Right atrium auricular region (tissue), 2 donors: ENCODE measurements at places on chromosomes 16 and 17. TPM values are rescaled to one million over a fixed set of nuclear protein-coding genes. Genes with fewer than 3 reads are reported as not detected.
A peak's percentile ranks its signal among the peaks of the same experiment; 100 is the strongest.

- no peak overlapping the region for H3K4me3 ChIP-seq
- H3K27ac ChIP-seq = no peak overlapping the region
- H3K36me3 ChIP-seq = no peaks in the 10 kb centered on the region
- H3K27me3 ChIP-seq = no peaks in the 10 kb centered on the region
Observed at GRCh38 chr16:81185416-81185815, 53.1 kb upstream of the BCO1 start.

DNA sequence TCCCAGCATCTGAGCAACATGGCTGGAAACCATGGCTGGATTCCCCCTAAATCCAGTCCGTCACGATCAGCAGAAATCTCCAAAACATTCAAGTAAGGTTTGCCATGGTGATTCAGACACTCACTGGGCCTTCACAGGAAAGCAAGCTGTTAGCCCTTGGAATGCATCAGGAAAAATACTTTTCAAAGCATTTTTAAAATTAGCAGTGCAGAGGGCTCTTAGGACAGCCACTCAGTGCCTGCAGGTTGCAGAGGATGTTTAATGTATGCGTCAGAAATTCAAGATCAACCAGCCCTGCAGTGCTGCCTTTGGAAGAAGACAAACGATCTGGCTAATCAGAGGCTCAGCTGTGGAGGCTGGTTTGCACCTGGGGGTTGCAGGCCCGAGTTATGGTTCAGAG lies 50.3 kb downstream of the FOXL1 start:
- H3K27me3 ChIP-seq = no peaks in the 10 kb centered on the region
- DNase-seq = no peak
- H3K36me3 ChIP-seq = no peaks in the 10 kb centered on the region
- H3K27ac ChIP-seq = no peak overlapping the region
- no peaks in the 10 kb centered on the region for H3K4me1 ChIP-seq

CCR7 gene
- total RNA-seq = not detected

GRCh38 chr17:48596735-48597527 lies 3.4 kb upstream of the HOXB5 start:
- peak overlapping the region; percentile 47 for H3K4me3 ChIP-seq
- H3K27ac ChIP-seq = peak overlapping the region; percentile 18
- no peaks in the 10 kb centered on the region for H3K36me3 ChIP-seq
- DNase-seq = no peak
- no peaks in the 10 kb centered on the region for H3K4me1 ChIP-seq

DNA sequence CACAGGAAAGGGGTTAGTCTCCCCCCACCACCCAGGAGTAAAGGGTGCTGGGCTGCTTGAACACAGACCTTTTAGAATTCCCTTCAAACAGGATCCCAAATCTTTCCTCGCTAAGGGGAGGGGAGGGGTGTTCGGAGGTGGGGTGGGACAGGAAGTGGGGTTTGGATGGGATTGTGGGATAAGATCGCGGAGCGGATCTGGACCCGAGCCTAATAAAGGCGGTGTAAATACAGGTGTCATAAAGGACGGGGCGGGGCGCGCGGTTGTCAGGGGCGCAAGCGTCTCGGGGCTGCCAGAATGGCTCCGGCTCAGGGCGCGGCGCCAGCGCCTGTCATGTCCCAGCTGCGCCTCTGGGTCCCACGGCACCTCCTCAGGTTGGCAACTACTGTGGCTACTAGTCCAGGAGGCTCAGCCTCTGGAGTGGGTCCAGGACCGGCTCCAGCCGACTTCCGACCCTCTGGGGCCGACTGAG lies 59.8 kb upstream of the FBXO47 start:
- H3K27me3 ChIP-seq = no peaks in the 10 kb centered on the region
- peak overlapping the region; percentile 39 for H3K27ac ChIP-seq
- peaks cover 13% of the 10 kb centered on the region for H3K4me1 ChIP-seq
- DNase-seq = peak; percentile 73
- no peaks in the 10 kb centered on the region for H3K36me3 ChIP-seq

- H3K4me3 ChIP-seq = no peak overlapping the region
- peaks cover 58% of the 10 kb centered on the region for H3K4me1 ChIP-seq
- no peak overlapping the region for H3K27ac ChIP-seq
Observed at GRCh38 chr17:75478508-75478907, 22.1 kb downstream of the TMEM94 start.

DNA sequence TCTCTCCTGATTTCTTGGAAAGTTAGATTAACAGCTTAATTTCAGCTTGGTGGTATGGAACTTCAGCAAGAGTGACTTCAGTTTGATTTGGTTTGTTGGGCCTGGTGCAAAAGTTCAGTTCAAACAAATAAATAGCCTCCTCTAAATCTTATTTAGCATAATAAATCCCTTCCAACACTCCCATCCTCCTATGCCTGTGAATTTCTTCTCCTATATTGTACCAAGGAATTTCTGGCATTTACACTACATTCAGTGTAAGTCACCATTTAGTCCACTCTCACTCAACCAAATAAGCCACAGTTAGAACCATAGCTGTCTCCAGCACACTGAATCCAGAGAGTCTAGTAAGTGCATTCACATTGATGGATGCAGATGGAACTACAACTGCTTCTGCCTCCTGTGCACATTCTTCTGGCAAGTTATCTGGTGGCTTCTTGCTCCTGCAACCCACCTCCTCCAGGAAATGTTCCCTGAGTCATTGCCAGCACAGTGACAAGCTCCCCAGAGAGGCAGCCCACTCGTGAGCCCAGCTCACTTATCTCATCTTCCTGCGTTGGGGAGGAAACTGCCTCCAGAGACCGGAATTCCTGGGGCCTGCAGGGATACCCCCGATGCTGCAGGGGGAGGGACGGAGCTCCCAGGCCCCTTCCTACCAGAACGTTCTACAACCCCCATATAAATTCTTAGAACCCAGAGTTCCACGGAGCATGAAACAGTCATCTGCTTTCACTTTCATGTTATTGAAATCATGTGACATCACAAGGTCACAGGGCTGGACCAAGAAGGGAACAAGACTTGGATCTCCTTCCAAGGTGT lies 318.3 kb downstream of the PHKB start:
- DNase-seq = no peak
- no peak overlapping the region for H3K27ac ChIP-seq
- no peaks in the 10 kb centered on the region for H3K36me3 ChIP-seq

DNA sequence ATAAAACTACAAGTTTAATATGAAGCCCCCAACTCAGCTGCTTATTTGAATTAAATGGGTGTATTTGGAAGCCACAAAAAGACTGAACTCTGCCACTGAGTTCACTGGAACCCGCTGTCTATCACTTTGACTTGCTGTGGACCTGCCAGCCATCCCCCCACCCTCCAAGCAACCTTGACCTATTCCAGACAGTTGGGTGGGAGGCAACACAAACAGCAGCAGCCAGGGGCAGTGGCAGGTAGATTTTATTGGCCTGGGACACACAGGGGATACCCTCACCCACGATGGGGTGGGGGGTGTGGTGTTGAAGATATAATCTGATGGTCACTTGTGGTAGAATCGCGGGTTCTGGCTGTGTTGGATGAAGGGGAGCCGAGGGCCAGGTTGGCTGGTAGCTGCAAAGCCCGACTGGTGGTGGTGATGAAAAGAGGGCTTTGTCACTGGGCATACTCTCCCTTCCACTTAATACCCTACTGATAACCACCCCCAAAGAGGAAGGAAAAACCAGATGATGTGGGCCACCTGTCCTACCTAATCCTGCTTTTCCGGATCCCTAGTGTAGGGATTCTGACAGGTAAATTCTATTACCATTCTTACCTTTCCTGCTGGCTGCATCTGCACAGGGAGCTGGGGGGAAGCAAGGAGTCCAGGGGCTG lies 2.6 kb downstream of the GPS2 start:
- H3K4me1 ChIP-seq = peaks cover 49% of the 10 kb centered on the region
- no peaks in the 10 kb centered on the region for H3K27me3 ChIP-seq
- peaks cover 54% of the 10 kb centered on the region for H3K36me3 ChIP-seq
- no peak overlapping the region for H3K4me3 ChIP-seq
- DNase-seq = no peak

STX1B gene
- 2.1 TPM for total RNA-seq

GRCh38 chr16:25108054-25108453 lies 3.5 kb upstream of the LCMT1 start:
- H3K4me3 ChIP-seq = no peak overlapping the region
- H3K4me1 ChIP-seq = peaks cover 40% of the 10 kb centered on the region
- DNase-seq = no peak
- peak overlapping the region; percentile 90 for H3K27ac ChIP-seq
- no peaks in the 10 kb centered on the region for H3K27me3 ChIP-seq
- H3K36me3 ChIP-seq = no peaks in the 10 kb centered on the region

DNA sequence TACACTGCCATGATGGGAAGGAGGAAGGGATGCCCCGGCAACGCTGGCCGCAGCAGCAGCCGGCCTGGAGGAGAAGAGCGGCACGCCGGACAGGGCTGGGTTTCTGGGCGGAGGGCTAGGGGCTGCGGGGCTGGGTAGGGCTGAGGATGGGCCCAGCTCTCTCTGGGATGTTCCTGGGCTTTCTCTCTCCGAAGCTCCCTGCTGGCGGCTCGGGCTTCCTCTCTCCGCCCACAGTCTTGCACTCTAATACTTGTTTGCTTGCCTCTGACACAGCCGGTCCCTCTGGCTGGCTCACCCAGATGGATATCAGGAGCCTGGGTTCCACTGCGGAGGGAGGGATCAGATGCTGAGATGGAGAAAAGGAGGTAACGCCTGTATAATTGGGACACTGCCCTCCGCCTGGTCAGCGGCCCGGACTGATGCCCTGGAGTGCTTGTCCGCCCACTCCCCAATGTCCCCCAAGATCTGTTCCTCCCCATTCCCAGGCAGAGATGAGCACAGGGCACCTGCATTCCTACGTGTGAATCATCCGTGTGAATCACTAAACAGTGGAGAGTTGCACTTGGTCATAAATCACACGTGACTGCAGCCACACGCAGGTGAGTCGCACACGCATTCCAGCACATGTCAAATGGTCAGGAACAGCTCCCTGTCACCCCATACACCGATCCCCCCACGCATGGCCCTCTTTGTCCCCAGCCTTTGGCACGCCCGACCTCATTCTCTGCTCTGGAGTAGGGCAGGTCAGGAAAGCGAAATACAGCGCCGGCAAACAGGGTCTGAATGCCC lies at the start of gene ALOXE3:
ALOXE3 (minus strand) TSS at position 535 of the 789 bp plus-strand sequence; CDS start at position 11, 524 bp downstream.
- H3K4me1 ChIP-seq = no peaks in the 10 kb centered on the region
- H3K4me3 ChIP-seq = peak within 1 kb of the TSS; percentile 42
- H3K36me3 ChIP-seq = no peaks in the 10 kb centered on the region
- H3K27me3 ChIP-seq = no peaks in the 10 kb centered on the region
- H3K27ac ChIP-seq = peak within 1 kb of the TSS; percentile 88

DNA sequence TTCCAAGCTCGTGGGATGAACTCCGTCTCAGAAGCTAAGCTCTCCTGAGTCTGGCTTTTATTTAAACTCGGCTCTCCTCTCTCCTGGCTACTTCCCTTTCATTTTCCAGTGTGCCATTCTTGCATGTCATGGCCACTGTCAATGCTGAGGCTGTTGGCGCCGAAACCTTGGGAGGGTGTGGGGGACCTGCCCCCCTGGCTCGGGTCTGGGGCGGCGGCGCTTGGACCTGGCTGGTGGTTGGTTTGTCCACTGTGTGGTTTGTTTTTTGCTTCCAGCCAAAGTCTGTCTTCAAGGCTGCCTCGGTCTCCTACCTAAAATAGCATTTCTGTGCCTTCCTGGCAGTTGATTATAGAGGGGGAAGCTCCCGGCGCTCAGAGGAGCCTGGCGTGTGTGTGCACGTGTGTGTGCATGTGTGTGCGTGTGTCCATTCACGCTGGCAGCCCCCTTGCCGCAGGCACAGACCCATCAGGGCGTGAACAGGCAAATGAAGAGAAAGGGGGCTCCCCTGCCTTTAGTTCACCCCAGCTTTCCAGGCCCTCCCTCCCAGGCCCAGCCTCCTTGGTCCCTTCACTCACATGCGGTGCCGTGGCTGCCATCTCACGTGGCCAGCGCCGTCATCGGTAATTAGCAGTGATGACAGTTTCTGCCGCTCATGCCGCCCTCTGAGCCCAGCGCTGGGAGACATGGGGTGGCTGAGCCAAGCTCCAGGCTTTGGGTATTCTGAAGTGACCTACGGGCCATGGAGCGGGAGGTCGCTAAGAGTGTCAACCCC lies 179.9 kb downstream of the SEC14L1 start:
- no peaks in the 10 kb centered on the region for H3K36me3 ChIP-seq
- peak overlapping the region; percentile 87 for H3K27ac ChIP-seq
- no peak for DNase-seq
- peak overlapping the region; percentile 41 for H3K4me3 ChIP-seq

C1QTNF8 gene
- not detected for total RNA-seq

CPHXL2 gene
- not detected for total RNA-seq

NPTX1 gene
- not detected for total RNA-seq

ABCA3 gene
- 7.5 TPM for total RNA-seq

KRT40 gene
- not detected for total RNA-seq

KCNH6 gene
- total RNA-seq = not detected

CA7 gene
- not detected for total RNA-seq

LRRC37A gene
- 0.33 TPM for total RNA-seq

- no peak for DNase-seq
- H3K36me3 ChIP-seq = no peaks in the 10 kb centered on the region
- no peak overlapping the region for H3K4me3 ChIP-seq
- H3K4me1 ChIP-seq = peaks cover 68% of the 10 kb centered on the region
- H3K27ac ChIP-seq = peak overlapping the region; percentile 91
- H3K27me3 ChIP-seq = no peaks in the 10 kb centered on the region
Observed at GRCh38 chr16:56295059-56295665, 103.9 kb downstream of the GNAO1 start.

DNA sequence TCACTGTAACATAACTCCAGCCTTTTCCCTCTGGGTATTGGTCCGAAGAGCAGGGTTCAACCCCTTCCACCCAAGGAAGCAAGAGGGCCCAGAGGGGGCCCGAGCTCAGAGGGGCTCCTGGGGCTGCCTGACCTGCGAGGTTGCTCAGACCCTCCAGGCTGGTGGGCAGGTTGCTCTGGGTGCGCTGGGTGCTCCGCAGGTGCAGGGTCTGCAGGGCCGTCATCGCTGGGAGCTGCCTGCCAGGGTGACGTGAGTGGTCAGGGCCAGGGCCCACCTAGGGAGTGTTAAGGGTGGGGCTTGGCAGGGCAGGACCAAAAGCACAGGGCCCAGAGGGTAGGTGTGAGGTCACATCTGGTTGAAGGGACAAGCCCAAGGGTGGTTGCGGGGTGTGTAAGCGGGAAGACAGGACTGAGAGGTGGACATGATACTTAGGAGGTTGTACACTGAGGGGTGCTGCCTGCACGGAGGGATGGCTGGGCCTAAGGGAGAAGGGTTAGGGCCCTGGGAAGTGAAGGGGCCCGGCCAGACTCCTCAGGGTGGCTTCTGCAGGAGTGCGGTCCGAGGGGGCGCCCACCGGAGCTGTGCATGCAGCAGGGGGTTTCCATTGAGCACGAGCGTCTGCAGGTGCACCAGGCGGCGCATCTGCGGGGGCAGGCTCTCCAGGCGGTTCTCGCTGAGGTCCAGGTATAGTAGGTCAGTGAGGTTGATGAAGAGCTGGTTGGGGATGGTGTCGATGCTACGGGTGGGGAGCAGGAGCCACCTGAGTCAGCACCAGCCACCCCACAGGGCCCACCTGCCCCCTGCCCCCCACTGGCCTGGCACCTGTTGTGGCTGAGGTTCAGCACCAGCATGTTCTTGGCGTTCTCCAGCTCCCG lies 4.4 kb downstream of the FLII start:
- H3K4me1 ChIP-seq = no peaks in the 10 kb centered on the region
- DNase-seq = no peak
- no peaks in the 10 kb centered on the region for H3K27me3 ChIP-seq
- H3K36me3 ChIP-seq = peaks cover 74% of the 10 kb centered on the region
- H3K4me3 ChIP-seq = no peak overlapping the region
- no peak overlapping the region for H3K27ac ChIP-seq

ITGAE gene
- total RNA-seq = 26.1 TPM
